ENCODE measurements at places on chromosomes 12 and 14. TPM values are rescaled to one million over a fixed set of nuclear protein-coding genes. Genes with fewer than 3 reads are reported as not detected.

SOAT2 gene
- 0.24 TPM for total RNA-seq

ACOT6 gene
- not detected for total RNA-seq

KLRG1 gene
- total RNA-seq: 0.94 TPM

GALNT4 gene
- total RNA-seq: 16.0 TPM

CCDC177 gene
- not detected for total RNA-seq

ADAM21 gene
- not detected for total RNA-seq

LRP10 gene
- 74.1 TPM for total RNA-seq

Measured in A549 treated with Mapracorat at 1 μM for 4 hours (cell line).